Stimulated activated CD8-positive, alpha-beta memory T cell treated with anti-CD3 and anti-CD28 coated beads, Interleukin-7, amount 100 ng/mL, for 48 hours (primary cell): ENCODE measurements at places on chromosomes 6 and 20.

GRCh38 chr20:38831995-38832620, 26.6 kb downstream of the PPP1R16B start:
- DNase-seq = no peak

DNA sequence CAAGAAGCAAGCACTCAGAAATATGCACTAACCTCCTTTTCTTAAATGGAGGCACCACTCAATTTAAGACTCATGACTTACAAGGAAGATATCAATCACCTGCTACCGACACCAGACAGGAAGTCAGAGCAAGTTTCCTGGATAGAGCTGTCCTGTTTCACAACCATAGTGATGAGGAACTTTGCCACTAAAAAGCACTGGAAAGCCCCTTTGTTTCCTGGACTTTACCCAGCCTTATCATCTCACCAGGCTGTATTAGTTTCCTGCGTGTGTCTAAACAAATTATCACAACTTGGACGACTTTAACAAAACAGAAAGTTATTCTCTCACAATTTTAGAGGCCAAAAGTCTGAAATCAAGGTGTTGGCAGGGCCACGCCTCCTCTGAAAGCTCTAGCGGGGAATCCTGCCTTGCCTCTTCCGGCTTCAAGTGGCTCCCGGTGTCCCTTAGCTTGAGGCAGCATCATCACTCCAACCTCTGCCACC, 253.8 kb upstream of the STXBP5 start:
- no peak for DNase-seq

DNA sequence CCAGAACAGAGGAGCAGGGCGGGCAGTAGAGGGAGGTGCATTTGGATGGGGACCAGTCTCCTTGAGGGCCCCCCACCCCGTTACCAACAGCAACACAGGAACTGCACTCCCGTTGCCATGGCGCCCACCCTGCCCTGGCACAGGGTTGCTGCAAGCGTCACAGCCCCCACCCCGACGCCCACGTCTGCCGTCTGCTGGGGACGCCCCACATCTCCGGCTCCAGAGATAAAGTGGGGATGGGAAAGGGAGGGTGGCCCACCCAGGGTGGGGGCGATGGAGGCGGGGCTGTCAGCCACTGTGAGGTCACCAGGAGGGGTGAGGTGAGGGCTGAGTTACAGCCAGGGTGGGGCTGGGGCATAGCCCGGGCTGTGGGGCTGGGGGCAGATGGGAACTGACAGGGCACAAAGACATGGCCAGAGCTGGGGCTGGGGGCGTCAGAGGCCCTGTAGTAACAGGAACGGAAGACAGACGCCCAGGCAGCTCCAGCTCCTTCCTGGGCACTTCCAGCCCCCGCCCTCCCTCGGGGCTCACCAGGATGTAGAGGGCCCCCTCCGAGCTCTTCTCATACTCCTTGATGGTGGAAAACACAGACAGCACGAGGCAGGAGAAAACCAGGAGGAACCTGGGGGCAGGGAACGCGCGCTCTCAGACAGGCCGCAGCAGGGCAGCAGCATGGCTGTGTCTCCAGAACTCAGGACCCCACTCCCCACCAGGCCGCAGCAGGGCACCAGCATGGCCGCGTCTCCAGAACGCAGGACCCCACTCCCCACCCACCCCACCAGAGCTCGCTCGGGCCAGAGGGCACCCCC, 26.0 kb downstream of the KCNQ2 start:
- DNase-seq = no peak

GRCh38 chr6:35240838-35241801, 18.4 kb upstream of the ZNF76 start:
- peak; percentile 47 for DNase-seq

- DNase-seq = no peak
Measured at GRCh38 chr6:98836962-98837944, 2.9 kb downstream of the POU3F2 start.
